ENCODE measurements at places on chromosomes 4 and X. TPM values are rescaled to one million over a fixed set of nuclear protein-coding genes. Genes with fewer than 3 reads are reported as not detected.

DCX gene
- total RNA-seq = not detected

GRCh38 chr4:7571701-7572100, 137.0 kb upstream of the PSAPL1 start:
- DNase-seq = no peak

DNA sequence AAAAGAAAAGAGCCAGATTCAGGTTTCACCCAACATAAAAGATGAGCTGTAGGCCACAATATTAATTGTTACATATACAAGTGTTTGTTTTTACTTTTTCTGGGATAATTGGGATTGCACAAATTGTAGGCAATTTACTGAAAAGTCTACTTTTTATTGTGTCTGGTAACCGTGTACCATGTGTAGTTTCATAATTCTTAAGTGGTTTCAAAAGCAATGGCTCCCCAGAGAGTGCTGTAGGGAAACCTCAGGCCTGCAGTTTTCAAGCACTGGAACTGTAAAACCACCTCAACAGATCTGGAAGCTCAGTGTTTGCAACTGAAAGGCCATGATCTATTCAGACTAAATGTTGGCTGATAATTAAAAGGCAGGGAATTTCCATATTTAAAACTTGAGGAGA, 53.9 kb upstream of the MMAA start:
- DNase-seq = no peak

GRCh38 chr4:185755451-185755850, 56.5 kb downstream of the SORBS2 start:
- no peak for DNase-seq

- no peak for DNase-seq
These were observed 104.1 kb downstream of the PHOX2B start for GRCh38 chr4:41644288-41644914.

VCX3A gene
- not detected for total RNA-seq

- no peak for DNase-seq
These were observed 62.3 kb downstream of the TMA16 start for GRCh38 chr4:163556650-163557391.

MAGEB4 gene
- not detected for total RNA-seq

DNA sequence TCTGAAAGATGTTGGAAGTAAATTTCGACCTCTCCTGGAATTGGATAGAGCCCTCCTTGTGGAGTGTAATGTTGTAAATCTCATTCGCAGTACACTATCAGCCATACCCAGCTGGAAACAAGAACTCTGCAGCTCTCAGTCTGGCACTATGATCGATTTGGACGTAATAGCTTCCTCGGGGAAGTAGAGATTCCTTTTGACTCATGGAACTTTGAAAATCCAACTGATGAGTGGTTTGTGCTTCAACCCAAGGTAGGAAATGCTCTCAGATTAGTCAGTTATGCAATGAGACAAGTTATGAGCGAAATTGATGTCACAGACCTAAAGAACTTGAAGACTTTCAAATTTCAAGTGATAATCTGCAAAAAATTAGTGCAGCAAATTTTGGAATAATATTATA, 103.9 kb downstream of the SYTL5 start:
- DNase-seq = no peak

- no peak for DNase-seq
These were observed 19.6 kb downstream of the RCHY1 start for GRCh38 chr4:75494563-75494962.

DNA sequence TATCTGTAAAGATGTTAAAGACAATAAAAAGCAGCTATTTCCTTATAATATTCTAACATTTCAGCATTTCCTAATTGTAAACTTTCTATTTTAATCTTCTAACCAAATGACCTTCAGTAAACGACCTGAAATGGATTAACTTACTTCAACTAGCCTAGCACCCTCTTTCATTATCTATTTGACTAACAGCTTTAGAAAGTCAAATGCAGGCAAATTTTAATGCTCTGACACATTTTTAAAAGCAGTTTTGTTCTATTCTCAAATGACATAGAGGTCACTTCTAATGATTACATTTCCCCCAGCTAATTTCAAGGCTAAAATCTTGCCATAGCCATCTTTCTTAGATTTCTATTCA, 41.9 kb downstream of the SLC7A11 start:
- DNase-seq = no peak

GRCh38 chr4:98686847-98687246, 28.4 kb upstream of the TSPAN5 start:
- no peak for DNase-seq

TDO2 gene
- total RNA-seq = not detected

All from vagina (tissue), 2 donors.